ENCODE measurements at places on chromosomes 6 and 20. TPM values are rescaled to one million over a fixed set of nuclear protein-coding genes. Genes with fewer than 3 reads are reported as not detected.

- H3K27me3 ChIP-seq = no peaks in the 10 kb centered on the region
- no peaks in the 10 kb centered on the region for H3K36me3 ChIP-seq
- no peak overlapping the region for H3K4me3 ChIP-seq
- H3K4me1 ChIP-seq = no peaks in the 10 kb centered on the region
These were observed 109.1 kb downstream of the FAM50B start for GRCh38 chr6:3958255-3958654.

- no peaks in the 10 kb centered on the region for H3K4me1 ChIP-seq
- H3K27ac ChIP-seq = no peak overlapping the region
These were observed 87.9 kb upstream of the NKX2-2 start for GRCh38 chr20:21601799-21602198.

DNA sequence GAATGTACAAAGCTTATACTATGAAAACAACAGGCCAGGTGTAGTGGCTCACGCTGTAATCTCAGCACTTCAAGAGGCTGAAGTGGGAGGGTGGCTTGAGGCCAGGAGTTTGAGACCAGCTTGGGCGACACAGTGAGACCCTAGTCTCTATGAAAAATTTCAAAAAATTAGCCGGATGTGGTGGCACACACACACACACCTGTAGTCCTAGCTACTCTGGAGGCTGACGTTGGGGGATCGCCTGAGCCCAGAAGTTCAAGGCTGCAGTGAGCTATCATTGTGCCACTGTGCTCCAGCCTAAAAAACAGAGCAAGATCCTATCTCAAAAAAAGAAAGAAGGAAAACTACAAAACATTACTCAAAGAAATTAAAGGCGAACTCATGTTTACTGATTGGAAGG, 7.3 kb upstream of the ASF1A start:
- no peaks in the 10 kb centered on the region for H3K36me3 ChIP-seq
- H3K4me3 ChIP-seq = no peak overlapping the region
- no peaks in the 10 kb centered on the region for H3K27me3 ChIP-seq
- H3K4me1 ChIP-seq = no peaks in the 10 kb centered on the region

DNA sequence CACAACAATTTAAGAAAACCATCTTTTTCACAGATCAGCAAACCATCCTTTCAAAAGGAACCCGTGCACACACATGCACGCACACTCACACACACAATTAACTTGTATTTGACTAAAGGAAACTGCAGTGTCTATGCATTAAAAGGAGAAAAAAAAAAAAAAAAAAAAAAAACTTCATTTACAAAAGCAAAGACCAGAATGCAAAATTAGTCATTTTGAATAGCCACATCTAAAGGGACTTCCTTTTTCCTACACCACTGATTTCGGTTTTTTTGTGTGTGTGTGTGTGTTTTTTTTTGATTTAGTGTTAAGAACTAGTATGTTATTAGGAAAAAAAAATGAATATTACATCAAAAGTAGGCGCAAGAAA, 6.3 kb downstream of the ZMYND8 start:
- no peaks in the 10 kb centered on the region for H3K4me1 ChIP-seq
- H3K27me3 ChIP-seq = no peaks in the 10 kb centered on the region
- H3K36me3 ChIP-seq = no peaks in the 10 kb centered on the region
- no peak overlapping the region for H3K27ac ChIP-seq

DNA sequence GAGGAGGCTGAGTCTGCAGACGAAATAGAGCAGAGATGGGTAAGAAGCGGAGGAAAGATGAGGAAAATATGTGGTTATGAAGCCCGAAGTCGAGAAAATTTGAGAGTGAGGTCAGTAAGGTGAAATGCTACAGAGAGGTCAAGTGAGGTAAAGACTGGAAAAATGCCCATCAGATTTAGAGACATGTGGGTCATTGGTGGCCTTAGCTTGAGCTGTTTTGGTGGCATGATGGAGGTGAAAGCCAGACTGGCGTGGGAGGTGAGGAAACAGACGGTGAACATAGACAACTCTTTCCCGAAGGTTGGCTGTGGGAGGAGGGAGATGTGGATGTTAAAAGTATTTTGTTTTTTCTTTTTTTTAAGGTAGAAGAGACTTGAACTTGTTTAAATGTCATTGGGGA, 9.4 kb downstream of the ARFGEF2 start:
- H3K4me3 ChIP-seq = no peak overlapping the region
- H3K27me3 ChIP-seq = no peaks in the 10 kb centered on the region
- peaks cover 60% of the 10 kb centered on the region for H3K4me1 ChIP-seq
- no peak for DNase-seq
- no peaks in the 10 kb centered on the region for H3K36me3 ChIP-seq

DNA sequence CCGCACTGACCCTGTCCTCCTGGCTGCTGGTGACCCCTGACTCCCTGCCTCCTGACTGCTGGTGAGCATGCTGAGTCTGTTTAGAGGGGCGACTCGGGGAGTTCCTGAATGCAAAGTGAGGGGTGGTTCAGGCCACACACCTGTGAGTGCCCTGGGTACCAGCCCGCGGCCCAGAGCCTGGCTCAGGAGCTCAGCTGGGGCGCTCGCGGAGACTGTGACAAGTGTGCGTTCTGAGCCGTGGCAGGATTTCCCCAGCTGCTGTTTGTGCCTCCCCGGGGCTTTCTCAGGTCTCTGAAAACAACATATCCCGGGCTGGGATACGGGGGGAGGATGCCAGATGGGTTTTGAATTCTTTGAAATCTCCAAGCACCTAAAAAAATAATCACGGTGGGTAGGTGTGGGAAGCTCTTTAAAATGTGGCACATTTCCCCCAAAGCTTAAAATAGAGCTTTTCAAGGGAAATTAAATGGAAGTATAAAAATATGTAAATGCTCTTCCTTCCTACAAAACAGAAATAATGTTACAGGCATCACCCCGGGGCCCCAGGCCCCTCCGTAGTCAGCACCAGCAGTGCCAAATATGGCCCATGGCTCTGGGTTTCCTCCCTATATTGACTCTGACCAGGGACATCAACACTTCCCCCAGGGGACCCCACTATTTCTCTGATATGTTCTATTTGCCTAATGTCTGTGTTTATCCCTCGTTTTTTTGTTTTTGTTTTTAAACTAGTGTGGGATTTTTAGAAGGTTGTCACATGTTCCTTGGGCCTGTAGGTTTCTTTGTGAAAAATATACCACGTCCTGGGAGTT, 49.9 kb upstream of the TAGAP start:
- H3K36me3 ChIP-seq = no peaks in the 10 kb centered on the region
- no peak overlapping the region for H3K27ac ChIP-seq
- DNase-seq = no peak
- no peak overlapping the region for H3K4me3 ChIP-seq
- no peaks in the 10 kb centered on the region for H3K27me3 ChIP-seq
- no peaks in the 10 kb centered on the region for H3K4me1 ChIP-seq

DNA sequence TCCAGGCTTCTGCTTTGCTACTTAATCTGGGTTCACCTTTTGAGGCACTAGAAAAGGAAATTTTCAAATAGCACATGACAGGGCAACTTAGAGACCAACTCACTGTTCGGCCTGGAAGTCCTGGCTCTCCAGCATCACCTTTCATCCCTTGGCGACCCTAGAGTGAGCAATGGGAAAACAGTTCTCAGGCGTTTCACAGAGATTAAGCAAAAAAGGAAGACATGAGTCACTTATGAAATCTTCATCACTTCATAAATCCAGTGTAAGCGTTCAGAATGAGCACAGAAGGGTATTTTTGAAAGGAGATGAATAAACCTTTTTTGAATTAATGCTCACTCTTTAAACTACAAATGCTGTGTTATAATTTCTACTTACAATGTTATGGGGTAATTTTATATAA, 104.0 kb downstream of the COL12A1 start:
- H3K4me3 ChIP-seq = no peak overlapping the region
- no peak overlapping the region for H3K27ac ChIP-seq
- H3K27me3 ChIP-seq = no peaks in the 10 kb centered on the region
- no peaks in the 10 kb centered on the region for H3K36me3 ChIP-seq
- no peak for DNase-seq

DNA sequence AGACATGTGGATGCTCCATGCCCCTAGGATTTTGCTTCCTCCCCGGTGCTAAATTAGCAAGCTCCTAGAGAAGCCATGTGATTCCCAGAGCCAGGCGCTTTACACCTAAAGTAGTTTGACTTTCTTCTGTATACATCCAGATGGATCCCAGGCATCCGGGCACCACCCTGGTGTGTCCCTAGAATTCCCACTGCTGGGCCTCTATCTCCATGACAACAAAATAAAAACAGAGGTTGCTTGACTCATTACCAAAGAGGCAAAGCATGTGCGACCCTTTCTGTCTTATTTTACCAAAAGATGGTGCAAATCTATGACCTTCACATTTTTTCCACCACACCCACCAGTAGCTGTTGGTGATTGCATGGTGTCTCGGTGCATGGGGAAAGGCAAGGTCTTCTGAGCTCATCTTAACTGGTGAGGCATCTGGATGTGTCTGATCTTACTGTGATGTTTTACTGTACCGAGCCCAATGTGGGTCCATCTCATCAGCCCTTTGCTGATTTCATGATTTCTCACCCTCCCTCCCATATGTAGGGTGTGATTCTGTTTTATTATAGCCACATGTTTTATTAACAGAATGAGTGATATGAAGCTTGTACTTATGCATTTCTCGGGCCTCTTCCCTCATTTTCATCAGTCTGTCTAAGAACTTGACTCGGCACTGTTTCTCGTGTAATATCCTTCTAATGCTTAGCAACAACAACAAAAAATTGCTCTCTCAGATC, 27.4 kb upstream of the VAPB start:
- no peaks in the 10 kb centered on the region for H3K4me1 ChIP-seq
- no peak overlapping the region for H3K27ac ChIP-seq
- no peaks in the 10 kb centered on the region for H3K27me3 ChIP-seq
- H3K4me3 ChIP-seq = no peak overlapping the region

- no peaks in the 10 kb centered on the region for H3K36me3 ChIP-seq
- no peaks in the 10 kb centered on the region for H3K27me3 ChIP-seq
- no peak overlapping the region for H3K27ac ChIP-seq
- no peak overlapping the region for H3K4me3 ChIP-seq
These were observed 78.0 kb downstream of the DLGAP4 start for GRCh38 chr20:36384022-36384619.

- peak overlapping the region; percentile 54 for H3K4me3 ChIP-seq
- H3K36me3 ChIP-seq = no peaks in the 10 kb centered on the region
- peaks cover 6% of the 10 kb centered on the region for H3K4me1 ChIP-seq
- H3K27me3 ChIP-seq = no peaks in the 10 kb centered on the region
- peak; percentile 94 for DNase-seq
These were observed 27.2 kb upstream of the POU5F1 start for GRCh38 chr6:31197559-31198305.

DNA sequence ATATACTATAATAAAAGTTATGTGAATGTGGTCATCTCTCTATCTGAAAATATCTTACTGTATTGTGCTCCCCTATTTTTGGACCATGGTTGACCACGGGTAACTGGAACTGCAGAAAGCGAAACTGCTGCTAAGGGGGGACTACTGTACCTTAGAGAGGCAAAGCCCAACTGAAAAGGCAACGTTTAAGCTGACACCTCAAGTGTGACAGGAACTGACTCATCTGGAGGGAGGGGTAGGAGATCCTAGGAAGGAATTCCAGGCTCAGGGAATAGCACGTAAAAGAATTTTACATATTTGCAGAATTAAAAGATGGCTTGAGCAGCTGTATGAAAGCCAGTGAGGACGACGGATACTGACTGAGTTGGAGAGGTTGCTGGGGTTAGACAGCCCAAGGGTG, 34.8 kb downstream of the ELOVL2 start:
- no peaks in the 10 kb centered on the region for H3K36me3 ChIP-seq
- H3K27me3 ChIP-seq = no peaks in the 10 kb centered on the region
- no peak for DNase-seq
- H3K27ac ChIP-seq = no peak overlapping the region
- no peak overlapping the region for H3K4me3 ChIP-seq

- no peaks in the 10 kb centered on the region for H3K4me1 ChIP-seq
- peak overlapping the region; percentile 73 for H3K27ac ChIP-seq
- no peak overlapping the region for H3K4me3 ChIP-seq
- no peaks in the 10 kb centered on the region for H3K36me3 ChIP-seq
These were observed 9.1 kb downstream of the SMPDL3A start for GRCh38 chr6:122798099-122798641.

- no peaks in the 10 kb centered on the region for H3K27me3 ChIP-seq
- no peaks in the 10 kb centered on the region for H3K36me3 ChIP-seq
- no peaks in the 10 kb centered on the region for H3K4me1 ChIP-seq
- H3K4me3 ChIP-seq = no peak overlapping the region
These were observed 85.4 kb downstream of the CD83 start for GRCh38 chr6:14202947-14203346.

DNA sequence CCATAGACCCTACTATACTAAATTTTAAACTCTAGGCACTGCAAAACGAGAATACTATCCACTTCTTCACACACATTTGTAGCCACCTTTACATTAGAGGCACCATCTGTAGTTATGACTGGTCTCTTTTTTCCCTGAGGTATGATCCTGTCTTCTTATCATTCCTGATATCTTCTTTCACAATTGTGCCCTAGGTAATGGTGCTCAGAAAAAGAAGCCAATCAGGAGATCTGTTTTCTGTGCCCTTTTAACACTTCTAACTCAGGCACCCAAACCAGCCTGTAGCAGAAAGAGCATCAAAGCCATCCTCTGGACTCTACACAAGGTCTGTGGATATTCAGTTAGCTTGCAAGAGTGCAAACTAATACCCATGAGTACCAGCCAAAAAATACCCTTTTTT, 149.7 kb upstream of the SGK1 start:
- no peak overlapping the region for H3K4me3 ChIP-seq
- H3K27me3 ChIP-seq = no peaks in the 10 kb centered on the region
- no peak for DNase-seq
- H3K27ac ChIP-seq = no peak overlapping the region
- H3K4me1 ChIP-seq = peaks cover 28% of the 10 kb centered on the region

The SRSF12 gene
- not detected for total RNA-seq

The PCSK2 gene
- not detected for total RNA-seq

The LRRC1 gene
- total RNA-seq = 2.2 TPM

The WFDC10B gene
- not detected for total RNA-seq

All from right lobe of liver (tissue), 6 donors.